NCI-H1930 (cell line): ENCODE measurements at places on chromosomes 13 and 19.
A peak's percentile ranks its signal among the peaks of the same experiment; 100 is the strongest.

GRCh38 chr13:28058866-28059613, 41.3 kb downstream of the FLT3 start:
- DNase-seq, result no peak

DNA sequence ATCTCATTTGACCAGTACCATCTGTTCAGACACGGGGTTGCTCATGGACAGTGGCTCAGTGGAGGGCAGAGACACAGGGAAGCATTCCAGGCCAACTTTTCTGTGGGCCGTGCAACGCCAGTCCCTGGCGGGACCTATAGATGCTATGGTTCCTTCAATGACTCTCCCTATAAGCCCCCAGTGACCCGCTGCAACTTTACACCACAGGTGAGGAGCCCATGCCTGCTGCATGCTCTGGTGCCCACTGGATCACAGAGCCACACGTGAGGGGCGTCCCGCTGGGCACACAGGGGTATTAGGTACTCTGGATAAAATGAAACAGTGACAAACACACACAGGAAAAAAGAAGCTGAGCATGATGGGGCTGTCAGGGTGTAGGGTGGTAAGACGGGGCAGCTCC, 34.3 kb downstream of the LAIR2 start:
- DNase-seq, result no peak

- DNase-seq, result no peak
Observed at GRCh38 chr19:45146251-45146650, 14.5 kb downstream of the NKPD1 start.

- no peak for DNase-seq
Observed at GRCh38 chr13:25179832-25180774, 8.0 kb upstream of the AMER2 start.

GRCh38 chr13:38415233-38415632, 65.6 kb downstream of the UFM1 start:
- DNase-seq, result no peak

GRCh38 chr13:39602614-39603366, at the start of gene LHFPL6:
Gene LHFPL6, minus strand, starts transcription at chr13:39603193.
- peak; percentile 53 for DNase-seq

GRCh38 chr13:24180750-24181377, 20.3 kb downstream of the SPATA13 start:
- DNase-seq, result no peak

- no peak for DNase-seq
Observed at GRCh38 chr19:39544911-39545310, 5.0 kb upstream of the EID2 start.

DNA sequence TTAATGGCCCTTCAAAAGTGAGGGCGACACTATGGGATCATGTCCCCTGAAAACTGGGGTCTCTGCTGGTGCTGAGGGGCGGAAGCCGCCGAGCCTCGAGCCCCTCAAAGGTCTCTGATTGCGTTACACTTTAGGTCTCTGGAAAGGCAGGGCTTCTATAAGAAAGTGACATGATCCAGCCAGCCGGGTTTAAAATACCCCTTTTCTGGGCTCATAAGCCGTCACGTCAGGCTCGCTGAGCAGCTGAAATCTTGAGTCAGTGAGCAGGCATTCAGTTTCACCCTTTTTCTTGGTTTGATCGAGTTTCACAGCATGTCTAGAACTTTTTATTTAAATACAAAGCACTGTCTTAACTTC, 600 bp upstream of the HMGB1 start:
- no peak for DNase-seq

- no peak for DNase-seq
Observed at GRCh38 chr19:49863935-49864320, 3.4 kb downstream of the PNKP start.

- no peak for DNase-seq
Observed at GRCh38 chr19:37874784-37875183, 31.6 kb downstream of the WDR87 start.

DNA sequence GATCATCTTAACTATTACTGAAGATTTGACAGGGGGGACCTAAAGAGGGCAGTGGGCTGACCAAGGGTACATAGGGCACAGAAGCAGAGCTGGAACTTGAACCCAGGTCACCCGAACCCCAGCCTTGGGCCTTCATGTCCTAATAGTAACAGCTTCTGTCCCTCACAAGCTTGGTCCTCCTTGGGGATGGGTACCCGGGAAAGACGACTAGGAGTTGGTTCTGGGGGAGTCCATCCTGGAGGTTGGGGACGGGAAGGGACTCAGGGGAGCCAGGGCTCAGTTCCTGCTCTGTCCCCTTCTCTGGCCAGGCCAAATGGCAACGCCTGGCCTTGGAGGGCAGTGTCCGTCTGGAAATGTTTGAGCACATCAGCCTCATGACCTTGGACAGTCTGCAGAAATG, 39.6 kb upstream of the CYP4F8 start:
- no peak for DNase-seq
